ENCODE measurements at places on chromosomes 11 and 22. TPM values are rescaled to one million over a fixed set of nuclear protein-coding genes. Genes with fewer than 3 reads are reported as not detected.

GRCh38 chr11:61403658-61404057 is 11.3 kb downstream of the TMEM216 start:
- no peak for DNase-seq

- DNase-seq, result no peak
Measured at GRCh38 chr11:75595429-75595828, 33.4 kb downstream of the SERPINH1 start.

DNA sequence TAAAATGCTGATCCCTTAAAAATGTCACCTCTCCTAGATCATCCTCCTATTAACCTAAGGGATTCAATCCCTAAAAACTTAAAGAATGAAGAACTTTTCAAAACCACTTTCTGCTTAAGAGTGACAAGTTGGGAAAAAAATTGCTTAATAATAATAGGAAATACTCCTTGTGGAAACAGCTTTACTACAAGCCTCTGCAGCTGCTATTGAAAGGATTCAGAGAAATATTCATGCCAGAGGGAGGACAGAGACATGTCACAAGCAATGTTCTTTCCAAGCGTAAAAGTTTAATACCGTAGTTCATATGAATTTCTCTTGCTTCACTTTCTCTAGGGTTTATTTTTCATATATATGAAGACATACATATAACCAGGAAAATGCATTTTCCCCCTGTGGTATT is 98.2 kb downstream of the ARHGAP20 start:
- no peak for DNase-seq

GRCh38 chr11:131246663-131247062 is 123.8 kb upstream of the NTM start:
- peak; percentile 67 for DNase-seq

DNA sequence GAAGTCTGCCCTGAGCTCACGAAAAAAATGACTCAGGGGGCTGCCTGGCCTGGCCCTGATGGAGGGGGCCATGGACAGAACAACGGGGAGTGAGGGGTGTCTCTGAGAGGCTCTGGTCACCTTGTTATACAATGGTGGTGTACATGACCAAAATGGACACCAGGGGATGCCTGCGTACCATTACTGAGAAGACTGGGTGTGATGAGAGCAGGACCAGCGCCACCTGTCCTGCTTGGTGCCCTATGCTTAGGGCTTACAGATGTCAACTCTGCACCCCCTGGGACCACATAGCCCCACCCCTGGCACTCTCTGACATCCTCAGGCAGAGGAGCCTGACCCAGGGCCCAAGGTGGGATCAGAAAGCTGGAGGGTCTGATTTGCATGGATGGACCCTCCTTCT is 104.8 kb downstream of the ZNF280B start:
- DNase-seq, result no peak

GRCh38 chr11:74055938-74056337 is 47.1 kb upstream of the UCP3 start:
- no peak for DNase-seq

DNA sequence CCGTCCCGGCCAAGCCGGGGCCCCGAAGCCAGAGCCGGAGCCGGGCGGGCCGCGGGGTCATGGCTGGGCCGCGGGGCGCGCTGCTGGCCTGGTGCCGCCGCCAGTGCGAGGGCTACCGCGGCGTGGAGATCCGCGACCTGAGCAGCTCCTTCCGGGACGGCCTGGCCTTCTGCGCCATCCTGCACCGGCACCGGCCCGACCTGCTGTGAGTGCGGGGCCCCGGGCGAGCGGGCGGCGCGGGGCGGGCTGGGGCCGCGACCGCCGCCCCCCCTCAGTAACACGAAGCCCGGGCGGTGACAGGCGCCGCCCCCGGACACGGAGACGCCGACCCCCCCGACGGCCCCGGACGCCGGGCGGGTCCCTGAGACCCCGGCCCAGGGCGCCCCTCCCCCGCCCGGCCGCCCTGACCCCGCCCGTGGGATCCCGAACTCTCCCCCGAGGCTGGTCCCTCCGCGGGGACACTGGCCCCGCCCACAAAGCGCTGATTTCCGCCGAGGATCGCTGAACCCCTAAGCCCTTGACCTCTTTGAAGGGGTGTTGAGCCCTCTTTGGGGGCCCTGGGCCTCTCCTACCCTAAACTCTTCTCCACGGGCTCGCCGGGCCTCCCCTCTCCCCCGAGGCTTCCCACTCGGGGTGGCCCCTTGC is 389 bp downstream of the MICALL1 start:
- DNase-seq, result no peak

GRCh38 chr11:15276621-15277020 is 161.9 kb downstream of the INSC start:
- DNase-seq, result no peak

- no peak for DNase-seq
Measured at GRCh38 chr11:16920559-16920958, 93.7 kb downstream of the PLEKHA7 start.

GRCh38 chr11:66189031-66189745 is 79.3 kb upstream of the RAB1B start:
- DNase-seq, result no peak

GRCh38 chr22:19291218-19291579 is 320 bp downstream of the CLTCL1 start:
- no peak for DNase-seq

DNA sequence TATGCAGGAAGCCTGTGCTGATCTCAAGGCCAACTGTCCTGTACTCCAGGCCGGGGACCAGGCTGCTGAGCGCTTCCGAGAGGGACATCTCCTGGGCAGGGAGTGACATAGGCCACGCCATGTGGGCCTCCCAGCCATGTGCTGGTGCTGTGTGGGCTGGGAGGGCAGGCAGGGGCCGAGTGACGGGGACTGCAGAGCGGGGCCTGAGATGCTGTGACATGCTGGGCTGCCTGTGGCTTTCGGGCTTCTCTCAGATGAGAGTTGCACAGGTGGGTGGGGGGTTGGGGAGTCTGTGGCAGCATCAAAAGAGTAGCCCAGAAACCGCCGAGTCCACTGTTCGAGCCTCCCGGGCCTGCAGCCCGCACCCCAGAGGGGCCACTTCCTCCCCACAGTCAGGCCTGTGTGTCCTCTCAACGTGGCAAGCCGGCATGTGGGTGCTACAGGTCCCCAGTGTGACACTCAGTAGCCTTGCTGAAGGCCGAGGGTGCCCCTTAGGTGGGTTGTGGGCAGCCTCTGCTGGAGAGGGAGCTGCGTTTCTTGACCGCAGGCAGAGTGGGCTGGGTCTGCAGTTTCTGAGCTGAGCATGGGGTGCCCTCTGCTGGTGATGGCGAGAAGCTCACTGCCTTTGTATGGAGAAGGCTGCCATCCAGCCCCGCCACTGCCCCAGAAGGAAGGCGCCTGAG is 101.2 kb downstream of the BCR start:
- peak; percentile 91 for DNase-seq

GRCh38 chr11:88420165-88420791 is 82.7 kb upstream of the CTSC start:
- DNase-seq, result no peak

- DNase-seq, result no peak
Measured at GRCh38 chr22:48705159-48705916, 1122.3 kb downstream of the BRD1 start.

DNA sequence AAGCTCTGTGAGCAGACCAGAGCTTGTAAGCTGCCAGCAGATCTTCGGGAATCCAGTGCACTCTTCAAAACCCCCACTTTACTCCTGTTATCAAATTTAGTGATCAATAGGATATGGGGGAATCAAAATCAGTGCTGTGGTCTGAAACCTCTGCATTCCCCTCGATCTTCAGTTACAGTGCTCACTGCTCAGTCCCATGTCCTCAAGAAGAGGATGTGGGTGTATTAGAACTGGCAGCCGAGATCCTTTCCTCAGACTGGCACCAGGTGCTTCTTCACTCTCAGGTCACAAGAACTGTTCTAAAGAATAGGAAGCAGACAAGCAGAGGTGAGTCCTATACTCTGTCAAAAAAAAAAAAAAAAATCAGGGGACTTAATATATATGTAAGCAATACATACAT is 15.3 kb upstream of the MAML2 start:
- no peak for DNase-seq

DNA sequence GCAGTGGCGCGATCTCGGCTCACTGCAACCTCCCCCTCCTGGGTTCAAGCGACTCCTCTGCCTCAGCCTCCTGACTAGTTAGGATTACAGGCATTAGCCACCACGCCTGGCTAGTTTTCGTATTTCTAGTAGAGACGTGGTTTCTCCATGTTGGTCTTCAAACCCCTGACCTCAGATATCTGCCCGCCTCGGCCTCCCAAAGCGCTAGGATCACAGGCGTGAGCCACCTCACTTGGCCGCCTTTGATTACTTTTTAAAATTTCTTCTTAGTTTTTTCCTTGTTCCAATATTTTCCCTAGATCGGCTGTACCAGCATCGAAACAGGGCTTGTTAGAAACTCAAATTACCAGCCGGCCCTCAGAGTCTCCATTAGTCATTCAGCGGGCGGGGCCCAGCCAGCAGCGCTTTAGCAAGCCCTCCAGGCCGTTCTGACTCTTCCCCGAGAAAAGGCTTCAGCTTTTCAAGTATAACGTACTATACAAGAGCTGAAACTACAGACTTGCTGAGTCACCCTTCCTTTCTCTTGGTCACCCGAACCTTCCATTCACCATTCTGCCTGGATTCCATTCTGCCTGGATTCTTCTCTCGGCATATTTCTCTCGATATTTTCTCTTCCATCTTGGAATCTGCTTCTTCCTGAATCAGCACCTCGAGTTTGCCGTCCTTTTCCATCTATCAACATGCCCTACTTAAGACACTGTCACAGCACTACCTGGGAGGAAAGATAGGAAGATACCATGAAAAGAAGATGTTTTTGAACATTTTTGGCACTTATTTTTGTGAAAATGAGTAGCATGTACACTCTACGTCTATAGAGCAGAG is 6.7 kb upstream of the CAPRIN1 start:
- DNase-seq, result no peak

DNA sequence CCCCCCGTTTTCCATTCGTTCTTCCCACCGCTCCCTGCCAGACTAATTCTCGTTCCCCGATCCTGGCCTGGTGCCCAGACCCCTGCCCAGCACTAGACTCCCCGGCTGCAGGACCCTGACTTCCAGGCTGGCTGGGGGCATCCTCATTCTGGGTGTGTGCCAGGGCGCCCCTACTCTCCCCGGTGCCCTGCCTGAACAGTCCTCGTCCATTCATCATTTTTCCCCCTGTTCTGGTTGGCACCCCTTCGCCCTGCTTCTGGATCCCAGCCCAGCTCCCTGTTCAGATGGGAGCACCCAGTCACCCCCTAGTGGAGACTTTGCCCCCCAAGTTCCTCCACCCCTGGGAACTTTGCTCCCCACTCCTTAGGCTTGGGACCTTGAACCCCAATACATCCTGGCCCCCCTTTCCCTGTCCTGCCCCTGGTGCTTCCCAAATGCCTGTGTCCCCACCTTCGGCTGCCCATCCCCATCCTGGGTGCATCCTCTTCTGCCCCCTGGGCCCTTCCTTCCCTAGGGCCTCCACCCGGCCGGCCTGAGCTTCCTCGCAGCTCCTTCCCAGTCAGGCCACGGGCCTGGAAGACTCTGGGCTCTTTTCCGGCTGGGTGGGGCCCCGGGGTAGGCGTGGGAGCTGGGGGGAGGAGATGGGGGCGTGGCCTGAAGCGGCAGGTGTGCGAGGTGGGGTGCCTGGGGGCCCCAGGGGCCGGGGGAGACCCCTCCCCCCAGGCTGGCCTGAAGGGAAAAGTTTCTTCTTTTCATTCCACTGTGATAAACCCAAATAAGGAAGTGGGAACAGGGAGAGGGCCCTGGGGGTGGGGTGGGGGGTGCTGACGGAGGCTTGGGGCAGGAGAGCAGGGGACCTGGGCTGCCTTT is 908 bp downstream of the PLCB3 start:
- no peak for DNase-seq

DNA sequence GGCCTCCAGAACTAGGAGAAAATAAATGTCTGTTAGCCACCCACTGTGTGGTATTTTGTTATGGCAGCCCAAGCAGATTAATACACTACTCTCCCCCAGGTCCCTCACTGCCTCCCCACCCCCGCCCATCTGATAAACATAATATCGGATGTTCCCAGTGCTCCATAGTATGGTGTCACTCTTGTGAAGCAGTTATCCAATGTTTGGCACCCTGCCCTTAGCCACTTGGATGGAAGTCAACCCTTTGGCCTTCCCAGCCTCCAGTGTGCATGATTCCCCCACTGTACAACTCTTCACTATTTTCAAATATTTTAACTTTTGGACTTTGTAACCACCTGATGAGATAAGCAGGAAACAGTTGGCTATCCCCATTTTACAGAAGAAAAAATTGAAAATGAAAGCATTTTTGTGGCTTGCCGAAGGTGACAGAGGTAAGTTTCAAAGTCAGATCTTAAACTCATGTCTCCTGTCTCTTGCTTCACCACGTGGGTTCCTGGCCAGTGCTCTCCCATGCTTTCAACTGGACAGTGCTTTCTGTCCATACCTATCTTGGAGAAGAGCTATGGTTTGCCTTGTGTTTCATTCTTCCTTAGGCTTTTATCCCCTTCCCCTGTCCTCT is 53.2 kb downstream of the ALX4 start:
- no peak for DNase-seq

DNA sequence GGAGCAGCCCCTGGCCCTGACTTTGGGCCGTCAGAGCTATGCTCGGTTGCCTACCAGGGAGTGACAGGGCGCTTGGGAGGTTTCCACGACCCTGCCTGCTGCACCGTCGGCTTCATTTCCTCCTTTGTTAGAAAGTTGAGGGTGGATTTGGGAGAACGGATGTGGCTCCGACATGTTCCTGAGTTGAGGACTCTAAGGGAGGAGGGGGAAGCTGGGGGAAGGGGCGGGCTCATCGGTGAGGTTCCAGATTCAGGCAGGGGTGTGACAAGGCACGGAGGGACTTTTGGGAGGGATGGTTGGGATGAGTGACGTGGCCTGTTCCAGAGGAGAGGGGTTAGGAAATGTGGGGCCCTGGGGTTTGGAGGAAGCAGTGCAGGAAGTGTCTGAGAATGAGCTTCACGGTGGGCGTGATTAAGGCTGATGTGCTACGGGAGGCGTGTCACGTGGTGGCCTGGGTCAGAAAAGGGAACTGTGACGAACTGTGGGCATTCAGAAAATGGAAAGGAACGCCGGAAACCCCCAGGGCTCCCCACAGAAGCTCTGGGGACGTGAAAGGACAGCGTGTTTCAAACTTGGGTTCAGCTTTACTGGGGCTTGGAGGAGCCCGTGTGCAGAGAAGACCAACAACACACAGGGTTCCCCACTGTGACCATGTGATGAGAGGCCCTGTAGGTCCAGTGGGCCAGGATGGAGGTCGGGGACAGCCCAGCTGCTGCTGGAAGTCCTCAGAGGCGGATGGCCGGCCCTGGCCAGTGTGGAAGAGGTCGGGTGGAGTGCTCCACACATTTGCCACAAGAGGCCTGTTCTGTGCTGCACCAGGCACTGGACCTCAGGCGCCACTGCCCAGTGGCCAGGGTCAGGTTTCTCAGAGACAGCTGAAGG is 2.8 kb downstream of the PARVB start:
- DNase-seq, result no peak

TBC1D10A gene
- total RNA-seq, result 14.1 TPM

FAM181B gene
- total RNA-seq, result 19.3 TPM

OR56A1 gene
- not detected for total RNA-seq

CD3G gene
- total RNA-seq, result not detected

GDPD4 gene
- total RNA-seq, result not detected

PEX16 gene
- 40.5 TPM for total RNA-seq

DPP3 gene
- 36.8 TPM for total RNA-seq

BIRC3 gene
- total RNA-seq, result 3.1 TPM

Data from dorsolateral prefrontal cortex (tissue), 122 donors.